ENCODE measurements at places on chromosomes 11 and 22.

DNA sequence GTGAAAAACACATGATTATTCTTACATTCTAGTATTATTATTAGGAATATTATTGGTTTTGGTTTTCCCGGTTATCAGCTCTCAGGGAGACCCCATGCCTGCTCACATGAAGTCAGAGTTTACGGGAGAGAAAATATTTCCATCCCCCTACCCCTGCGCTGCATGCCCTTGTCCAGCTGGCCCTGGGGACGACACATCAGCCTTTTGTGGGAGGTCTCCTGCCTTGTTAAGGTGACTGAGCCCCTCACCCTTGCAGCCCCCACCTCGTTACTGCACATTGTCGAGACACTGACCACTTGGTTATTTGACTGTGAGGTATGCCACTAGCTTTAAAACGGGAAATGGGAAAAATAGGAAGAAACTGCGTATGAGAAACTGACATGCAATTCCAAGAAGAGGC is 63.0 kb downstream of the PARVG start:
- DNase-seq = no peak

DNA sequence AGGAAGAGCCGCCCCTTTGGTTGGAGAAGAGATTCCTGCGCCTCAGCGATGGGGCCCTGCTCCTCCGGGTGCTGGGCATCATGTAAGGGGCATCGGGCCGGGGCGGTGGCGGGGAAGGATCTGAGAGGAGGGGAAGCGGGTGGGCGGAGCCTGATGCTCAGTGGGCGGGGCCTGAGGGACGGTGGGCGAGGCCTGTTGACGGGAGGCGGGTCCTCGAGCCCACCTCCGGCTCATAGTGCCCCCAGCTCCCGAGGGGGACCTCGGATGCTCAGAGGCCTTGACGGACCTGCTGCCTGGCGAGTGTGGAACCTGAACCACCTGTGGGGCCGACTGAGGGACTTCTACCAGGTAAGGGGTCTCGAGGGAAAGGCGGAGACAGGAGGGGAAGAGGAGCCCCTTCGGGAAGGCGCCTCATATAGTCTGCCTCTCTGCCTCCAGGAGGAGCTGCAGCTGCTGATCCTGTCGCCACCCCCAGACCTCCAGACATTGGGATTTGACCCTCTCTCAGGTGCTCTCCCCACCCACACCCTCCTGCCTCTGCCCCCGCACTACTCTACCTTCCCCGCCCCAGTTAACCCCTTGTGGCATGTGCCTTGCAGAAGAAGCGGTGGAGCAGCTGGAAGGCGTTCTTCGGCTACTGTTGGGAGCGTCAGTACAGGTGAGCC is 799 bp downstream of the CCDC88B start:
- DNase-seq = peak; percentile 90

DNA sequence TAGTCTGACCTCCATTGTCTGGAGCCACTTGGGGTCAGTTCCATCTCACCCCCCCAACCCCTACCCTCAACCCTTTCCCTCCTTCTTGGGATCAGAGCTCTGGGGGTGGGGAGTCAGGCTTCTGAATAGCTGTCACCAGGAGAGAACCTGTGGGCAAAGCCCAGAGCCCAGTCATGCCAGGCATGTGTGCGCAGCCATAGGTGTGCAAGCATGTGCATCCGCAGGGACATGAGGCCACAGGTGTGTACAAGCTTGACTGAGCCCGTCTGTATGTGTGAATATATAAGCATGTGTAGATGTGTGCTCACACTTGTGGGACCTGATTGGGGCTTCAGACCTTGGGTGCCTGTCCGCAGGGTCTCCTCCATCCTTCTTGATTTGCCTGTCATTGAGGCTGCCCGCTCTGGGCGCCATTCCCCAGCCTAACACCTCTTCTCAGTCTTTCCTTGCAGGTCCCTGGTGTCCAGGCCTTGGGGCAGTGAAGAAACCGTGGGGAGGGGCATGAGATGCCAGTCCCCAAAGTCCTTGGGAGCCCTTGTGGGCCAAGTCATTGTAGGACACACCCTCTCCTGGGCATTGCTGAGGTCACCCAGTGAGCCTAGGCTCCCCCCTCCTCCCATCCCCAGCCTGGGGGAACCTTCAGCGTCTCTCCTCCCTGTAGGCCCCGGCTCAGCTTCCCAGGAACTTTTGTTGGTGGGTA is 9.0 kb downstream of the ATG16L2 start:
- DNase-seq = no peak

GRCh38 chr22:32800994-32801536 is 440 bp upstream of the TIMP3 start:
- DNase-seq = no peak

GRCh38 chr22:22976033-22976922 is 88.7 kb downstream of the IGLL5 start:
- DNase-seq = no peak

DNA sequence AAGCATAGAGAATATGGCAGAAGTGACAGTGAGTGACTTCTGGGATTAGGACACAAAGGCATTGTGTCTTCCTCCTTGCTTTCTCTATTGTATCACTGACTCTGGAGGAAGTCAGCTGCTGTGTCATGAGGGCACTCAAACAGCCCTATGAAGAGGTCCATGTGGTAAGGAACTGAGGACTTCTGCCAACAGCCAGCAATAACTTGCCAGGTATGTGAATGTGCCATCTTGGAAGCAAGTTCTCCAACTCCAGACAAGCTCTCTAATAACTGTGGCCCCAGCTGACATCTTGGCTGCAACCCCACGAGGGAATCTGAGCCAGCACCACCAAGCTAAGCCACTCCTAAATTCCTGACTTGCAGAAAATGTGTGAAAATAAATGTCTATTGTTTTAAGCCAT is 83.6 kb upstream of the ZBED5 start:
- DNase-seq = no peak

- DNase-seq = peak; percentile 45
Measured at GRCh38 chr11:10930972-10931760, 73.3 kb upstream of the ZBED5 start.

- no peak for DNase-seq
Measured at GRCh38 chr11:27650988-27651387, 49.3 kb downstream of the BDNF start.

DNA sequence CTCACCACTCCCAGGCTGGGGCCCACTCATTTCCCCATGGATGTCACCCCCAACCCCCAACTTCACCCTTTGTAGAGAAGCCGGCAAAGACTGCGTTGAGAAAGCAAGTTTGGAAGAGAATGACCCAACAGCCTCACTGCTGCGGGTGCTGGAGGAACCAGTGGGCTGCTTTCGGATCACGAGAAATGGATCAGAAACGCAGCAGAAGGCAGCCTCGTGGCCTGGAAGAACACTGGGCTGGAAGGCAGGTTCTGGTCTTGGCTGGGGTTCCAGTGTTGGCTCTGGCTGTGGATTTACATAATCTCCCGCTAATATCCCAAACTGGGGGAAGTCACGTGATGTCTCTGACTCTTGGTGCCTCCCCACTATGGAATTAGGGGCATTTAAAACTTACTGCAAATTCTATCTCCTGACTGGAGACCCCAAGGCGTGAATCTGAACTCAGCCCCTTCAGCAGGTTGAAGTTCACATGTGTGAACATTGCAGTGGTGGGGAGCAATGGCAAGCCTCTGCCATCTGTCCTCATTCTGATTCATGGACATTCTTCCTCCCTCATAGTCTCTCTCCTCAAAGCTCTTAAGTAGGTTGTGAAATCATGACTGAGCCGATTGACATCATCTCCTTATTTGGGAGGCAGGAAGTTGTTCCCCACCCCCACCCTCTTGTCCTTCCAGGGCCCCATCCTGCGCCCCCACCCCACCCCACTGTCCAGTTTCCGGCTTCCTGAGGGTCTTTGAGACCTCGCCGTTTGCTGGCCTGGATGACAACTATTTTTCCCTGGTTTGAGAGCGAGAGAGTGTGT is 37.0 kb upstream of the TIMP3 start:
- no peak for DNase-seq

DNA sequence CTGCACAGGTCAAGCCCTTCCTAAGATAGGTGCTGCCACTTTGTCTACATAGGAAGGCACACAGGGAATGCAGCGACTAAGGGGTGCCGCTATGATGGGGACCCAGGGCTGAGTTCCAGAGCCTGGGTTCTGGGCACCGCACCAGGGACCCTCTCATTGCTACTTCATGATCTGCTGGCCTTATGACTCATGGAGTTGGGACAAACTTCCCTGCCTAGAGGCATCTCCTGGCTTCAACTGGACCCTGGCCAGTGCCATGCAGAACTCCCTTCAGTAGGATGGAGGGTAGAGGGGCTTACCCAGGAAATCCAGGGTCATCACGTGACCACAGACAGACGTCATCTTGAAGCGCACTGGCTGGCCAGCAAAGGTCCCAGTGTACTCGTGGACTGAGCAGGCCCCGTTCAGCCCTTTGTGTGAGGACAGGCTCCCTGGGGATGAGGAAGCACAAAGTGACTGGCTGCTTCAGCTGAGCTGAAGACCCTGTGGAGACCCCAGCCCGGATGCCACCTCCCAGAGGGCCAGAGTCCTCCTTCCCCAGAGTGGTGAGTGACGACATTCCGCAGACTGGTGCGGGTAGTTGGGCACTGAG is 8.4 kb downstream of the TOP3B start:
- no peak for DNase-seq
